ENCODE measurements at places on chromosomes 13 and 19.

- peak; percentile 38 for DNase-seq
Observed at GRCh38 chr19:57075125-57075524, 44.7 kb upstream of the USP29 start.

- DNase-seq = no peak
Observed at GRCh38 chr19:21848706-21849105, 12.7 kb upstream of the ZNF43 start.

DNA sequence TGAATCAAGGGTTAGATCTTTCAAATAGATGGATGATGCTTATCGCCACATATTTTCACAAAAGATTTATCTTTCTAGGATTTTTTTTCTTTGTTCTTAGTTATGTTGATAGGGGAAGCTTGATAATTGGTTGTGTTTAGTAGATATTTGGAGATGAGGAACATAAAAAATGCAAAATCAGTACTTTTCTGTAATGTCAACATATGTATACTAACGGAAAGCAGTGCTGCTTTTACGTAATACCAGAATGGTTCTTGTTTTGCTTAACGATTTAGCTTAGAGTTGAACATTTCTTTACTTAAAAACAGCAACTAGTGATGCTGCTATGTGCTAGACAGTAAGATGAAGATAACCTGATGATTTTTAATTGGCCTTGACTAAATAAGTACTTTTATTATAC, 3.0 kb downstream of the ZMYM2 start:
- DNase-seq = no peak

DNA sequence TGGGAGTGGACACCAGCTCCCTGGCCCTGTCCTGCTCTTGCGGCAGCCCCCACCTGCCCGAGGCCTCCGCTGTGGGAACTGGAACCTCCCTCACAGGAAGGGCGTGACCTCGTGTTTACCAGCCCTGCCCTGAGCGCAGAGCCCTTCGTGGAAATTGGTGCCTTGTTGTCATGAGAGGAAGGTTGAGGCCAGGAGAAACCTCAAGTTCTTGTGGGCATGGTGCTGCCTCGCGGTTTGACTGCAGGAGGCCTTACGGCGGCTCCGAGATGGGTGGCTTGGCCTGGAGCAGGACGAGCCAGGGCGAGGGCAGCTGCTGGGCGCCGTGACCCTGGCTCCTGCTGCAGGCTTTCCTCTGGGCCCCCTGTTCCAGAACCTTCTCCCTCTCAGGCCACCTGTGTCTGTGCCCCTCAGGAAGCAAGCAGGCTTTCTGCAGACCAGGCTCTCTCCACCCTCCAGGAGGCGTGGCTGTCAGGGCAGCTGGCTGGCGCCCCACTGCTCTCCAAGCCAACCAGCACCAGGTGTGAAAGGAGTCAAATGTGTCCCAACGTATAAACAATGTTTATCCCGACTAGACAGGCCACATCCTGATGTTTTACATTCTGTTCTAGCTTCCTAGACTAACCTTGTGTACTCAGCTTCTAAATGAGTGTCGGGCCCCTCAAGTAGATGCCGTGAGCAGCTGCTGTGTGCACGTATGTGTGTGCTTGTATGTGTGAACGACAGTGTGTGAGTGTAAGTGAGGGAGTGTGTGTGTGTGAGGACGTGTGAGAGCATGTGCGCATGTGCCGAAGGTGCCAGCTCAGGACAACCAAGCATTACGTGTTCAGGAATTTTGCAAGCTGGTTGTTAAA, 10.4 kb upstream of the RASA3 start:
- no peak for DNase-seq

DNA sequence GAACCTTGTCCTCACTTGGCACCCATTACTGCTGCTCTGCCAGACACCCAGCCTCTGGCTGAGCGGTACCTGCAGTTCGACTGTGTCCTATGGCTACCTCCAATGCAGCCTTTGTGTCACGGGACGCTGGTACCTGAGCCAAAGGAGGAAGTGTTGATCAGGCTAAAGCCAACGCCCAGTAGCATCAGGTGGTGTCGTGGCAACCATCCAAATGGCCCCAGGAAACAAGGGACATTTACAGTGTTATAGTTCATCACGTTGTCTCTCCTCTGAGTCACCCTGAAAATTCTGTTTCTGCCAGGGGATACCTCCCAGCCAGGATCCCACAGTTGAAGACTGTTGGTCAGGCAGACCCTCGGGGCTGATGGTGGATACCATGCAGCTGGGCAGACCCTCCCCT, 10.1 kb downstream of the RHPN2 start:
- DNase-seq = no peak

DNA sequence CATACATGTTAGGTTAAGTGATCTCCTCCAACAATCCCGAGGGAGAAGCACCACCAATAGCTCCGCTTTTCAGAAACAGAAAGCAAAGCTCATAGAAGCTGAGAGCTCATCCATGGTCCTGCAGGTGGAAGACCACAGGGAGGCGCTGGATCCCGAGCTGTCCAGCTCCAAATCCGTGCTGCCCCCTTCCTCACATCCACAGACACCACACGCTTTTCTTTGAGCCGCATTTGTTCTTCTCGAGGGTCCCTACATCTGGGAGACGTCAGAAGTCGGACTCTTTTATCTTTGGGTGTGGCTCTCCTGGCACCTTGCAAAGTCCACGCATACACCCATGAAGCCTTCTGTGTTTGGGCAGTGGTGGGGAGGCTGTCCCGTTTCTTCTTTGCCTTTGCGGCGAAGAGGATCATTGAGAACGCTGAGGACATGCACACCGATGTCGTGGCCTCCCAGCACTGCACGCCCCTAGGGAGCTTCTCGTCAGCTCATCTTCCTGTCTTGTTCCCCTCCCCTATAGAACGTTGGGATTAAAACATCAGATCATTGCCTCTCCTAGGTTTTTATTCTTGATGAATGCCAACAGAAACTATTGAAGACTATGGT, 184.8 kb downstream of the TEX29 start:
- no peak for DNase-seq

- DNase-seq = no peak
Observed at GRCh38 chr13:79226938-79227337, 179.1 kb downstream of the RBM26 start.

DNA sequence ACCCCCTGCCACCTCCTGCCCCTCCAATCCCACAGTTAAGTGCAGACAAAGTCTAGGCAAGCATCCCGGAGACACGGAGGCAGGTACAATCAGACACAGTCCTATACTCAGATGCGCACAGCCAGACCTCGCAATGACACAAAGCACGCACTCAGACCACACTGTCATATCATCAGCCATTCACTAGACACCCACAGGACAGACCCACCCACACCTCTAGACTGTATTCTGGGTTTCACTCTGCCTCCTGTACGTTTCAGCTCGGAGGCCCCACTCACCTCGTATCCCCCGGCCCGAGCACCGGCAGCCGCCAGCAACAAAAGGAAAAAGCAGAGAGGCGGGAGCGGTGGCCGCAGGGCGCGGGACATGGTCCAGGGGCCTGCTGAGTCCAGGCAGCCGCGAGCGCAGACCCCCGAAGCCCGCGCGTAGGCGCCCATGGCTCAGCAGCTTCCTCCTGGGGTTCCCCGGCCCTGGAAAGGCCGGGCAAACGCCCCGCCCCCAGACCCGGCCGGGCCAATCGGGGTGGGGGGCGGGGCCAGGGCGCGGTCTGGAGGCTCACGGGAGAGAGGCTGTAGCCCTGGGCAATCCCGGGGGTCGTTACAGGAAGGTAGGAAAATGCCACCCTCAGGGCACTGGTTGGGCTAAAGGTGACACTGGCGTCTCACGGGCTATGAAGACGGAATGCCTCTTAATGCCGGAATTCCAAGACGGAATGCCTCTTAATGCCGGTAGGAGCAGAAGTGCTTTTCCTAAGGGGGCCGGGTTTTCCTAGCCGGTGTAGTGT, at the start of the genes MAN2B1 and WDR83:
TSS of gene MAN2B1 (minus strand) at position 478 of the 784 bp plus-strand sequence. CDS start at position 437, 41 bp downstream.
TSS of gene WDR83 (plus strand) at position 543 of the 784 bp plus-strand sequence. CDS start 2,984 bp downstream, outside the sequence.
- DNase-seq = peak; percentile 58

DNA sequence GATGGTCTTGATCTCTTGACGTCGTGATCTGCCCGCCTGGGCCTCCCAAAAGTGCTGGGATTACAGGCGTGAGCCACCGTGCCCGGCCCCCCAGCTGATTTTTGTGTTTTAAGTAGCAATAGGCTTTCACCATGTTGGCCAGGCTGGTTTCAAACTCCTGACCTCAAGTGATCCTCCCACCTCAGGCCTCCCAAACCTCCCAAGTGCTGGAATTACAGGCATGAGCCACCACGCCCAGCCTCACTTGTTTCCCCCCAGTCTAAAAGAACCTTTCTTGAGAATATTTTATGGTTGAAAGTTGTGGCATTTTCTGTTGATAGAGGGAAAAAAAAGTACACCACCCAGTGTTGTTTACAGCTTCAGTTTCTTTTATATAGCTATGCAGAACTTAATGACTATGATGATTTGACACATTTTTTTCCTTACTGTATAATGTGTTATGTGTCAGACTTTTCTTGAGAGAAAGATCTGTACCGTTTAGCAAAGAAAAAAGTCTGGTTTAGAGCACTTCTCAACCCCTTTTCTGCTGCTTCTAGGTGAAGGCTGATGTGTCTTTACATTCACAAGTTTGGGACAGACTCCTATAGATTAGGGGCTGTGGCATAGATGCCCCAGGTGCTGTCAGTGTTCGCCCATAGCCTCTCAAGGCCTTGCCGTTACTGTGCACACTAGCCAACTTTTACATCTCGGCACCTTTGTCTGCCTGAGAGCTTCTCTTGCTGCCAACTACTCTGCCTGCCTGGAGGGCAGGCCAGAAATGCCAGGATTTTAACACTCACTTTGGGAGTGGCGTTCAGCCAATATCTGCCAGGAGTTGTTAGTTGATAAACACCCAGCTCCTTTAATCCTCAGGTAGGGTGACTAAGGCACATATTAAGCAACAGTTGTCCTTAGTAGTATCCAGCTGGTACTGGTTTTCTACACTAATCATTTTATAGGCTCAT, 33.0 kb downstream of the KCTD4 start:
- DNase-seq = peak; percentile 41

DNA sequence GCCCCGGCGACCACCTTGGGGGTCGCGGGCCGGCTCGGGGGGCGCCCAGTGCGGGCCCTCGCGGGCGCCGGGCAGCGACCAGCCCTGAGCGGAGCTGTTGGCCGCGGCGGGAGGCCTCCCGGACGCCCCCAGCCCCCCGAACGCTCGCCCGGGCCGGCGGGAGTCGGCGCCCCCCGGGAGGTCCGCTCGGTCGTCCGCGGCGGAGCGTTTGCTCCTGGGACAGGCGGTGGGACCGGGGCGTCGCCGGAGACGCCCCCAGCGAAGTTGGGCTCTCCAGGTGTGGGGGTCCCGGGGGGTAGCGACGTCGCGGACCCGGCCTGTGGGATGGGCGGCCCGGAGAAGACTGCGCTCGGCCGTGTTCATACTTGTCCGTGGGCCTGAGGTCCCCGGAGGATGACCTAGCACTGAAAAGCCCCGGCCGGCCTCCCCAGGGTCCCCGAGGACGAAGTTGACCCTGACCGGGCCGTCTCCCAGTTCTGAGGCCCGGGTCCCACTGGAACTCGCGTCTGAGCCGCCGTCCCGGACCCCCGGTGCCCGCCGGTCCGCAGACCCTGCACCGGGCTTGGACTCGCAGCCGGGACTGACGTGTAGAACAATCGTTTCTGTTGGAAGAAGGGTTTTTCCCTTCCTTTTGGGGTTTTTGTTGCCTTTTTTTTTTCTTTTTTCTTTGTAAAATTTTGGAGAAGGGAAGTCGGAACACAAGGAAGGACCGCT, 729 bp downstream of the STK11 start:
- no peak for DNase-seq

DNA sequence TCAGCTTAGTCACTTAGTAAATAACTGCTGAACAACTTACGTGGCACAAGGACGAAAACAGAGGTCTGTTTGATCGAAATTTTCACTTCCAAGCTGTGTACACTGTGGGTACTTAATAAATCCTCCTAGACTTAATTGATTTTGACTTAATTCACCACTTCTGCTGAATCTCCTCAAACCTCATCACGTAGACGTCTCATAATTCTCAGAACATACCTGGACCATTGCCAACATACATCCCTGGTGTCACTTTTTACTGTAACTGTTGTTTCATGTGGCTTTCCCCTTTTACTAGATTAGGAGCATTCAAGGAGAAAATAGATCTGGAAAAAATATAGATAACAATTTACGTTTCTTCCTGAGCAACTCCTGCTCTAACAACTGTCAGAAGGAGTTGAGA, 105.0 kb downstream of the MBNL2 start:
- no peak for DNase-seq

- no peak for DNase-seq
Observed at GRCh38 chr13:83796364-83796763, 85.9 kb downstream of the SLITRK1 start.

DNA sequence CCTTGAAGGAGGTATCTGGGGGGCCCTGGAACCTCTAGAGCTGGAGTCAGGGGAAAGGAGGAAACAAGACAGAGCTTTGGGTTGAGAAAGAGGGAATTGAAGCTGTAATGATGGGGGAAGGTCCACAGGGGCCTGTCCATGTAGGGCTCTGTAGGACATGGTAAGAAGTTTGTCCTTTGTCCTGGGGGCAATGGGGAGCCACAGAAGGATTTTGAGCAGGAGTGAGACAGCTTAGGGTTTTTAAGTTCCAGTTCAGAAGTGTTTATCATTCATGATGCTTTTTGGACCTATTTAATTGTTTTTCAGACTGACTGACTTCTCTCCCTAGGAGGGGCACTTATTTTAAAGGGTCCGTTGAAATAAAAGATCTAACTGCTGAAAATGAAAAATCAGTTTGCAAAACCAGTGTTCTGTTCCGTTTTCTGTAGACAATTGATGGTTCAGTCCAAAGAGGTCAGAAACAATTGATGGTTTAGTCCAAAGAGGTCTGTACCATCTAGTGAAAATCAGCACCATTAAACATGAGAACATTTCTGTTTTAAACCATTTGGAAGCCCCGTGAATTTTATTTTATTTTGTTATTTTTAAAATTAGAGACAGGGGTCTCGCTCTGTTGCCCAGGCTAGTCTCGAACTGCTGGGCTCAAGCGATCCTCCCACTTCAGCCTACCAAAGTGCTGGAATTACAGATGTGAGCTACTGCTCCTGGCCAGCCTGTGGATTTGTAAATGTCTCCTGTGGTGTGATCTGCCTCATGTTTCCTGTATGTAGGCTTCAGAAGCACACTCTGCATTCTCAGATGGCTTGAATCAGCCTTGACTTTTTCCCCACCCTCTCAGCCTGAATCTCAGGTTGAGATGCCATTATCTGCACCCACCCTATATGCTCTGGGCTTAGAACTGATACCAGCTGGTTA, 8.4 kb downstream of the PLD3 start:
- no peak for DNase-seq

GRCh38 chr13:100721885-100722512, 47.4 kb upstream of the TMTC4 start:
- peak; percentile 34 for DNase-seq

- peak; percentile 55 for DNase-seq
Observed at GRCh38 chr19:18214779-18215433, 11.1 kb upstream of the RAB3A start.

DNA sequence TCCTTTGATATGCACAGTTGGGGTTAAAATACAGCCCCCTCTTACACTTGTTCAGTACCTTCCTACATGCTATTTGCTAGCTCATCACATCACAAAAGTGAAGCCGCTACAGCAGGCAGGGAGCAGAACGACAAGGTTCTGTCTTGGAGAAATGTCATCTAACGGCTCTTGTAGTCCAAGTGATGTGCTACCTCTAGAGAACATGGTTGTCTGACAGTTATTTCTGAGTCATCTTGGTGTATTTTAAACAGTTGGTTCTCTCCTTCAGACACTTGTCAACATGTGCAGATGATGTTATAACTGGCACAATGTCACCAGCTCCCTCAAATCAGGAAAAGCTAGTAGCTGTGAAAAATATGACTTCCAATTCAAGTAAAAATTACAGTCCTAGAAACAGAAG, 865.0 kb downstream of the PCDH9 start:
- DNase-seq = peak; percentile 78

GRCh38 chr19:6222884-6223283, 56.9 kb downstream of the MLLT1 start:
- DNase-seq = peak; percentile 92

All from LHCN-M2 (cell line).